ENCODE measurements at places on chromosomes 11 and 22.

DNA sequence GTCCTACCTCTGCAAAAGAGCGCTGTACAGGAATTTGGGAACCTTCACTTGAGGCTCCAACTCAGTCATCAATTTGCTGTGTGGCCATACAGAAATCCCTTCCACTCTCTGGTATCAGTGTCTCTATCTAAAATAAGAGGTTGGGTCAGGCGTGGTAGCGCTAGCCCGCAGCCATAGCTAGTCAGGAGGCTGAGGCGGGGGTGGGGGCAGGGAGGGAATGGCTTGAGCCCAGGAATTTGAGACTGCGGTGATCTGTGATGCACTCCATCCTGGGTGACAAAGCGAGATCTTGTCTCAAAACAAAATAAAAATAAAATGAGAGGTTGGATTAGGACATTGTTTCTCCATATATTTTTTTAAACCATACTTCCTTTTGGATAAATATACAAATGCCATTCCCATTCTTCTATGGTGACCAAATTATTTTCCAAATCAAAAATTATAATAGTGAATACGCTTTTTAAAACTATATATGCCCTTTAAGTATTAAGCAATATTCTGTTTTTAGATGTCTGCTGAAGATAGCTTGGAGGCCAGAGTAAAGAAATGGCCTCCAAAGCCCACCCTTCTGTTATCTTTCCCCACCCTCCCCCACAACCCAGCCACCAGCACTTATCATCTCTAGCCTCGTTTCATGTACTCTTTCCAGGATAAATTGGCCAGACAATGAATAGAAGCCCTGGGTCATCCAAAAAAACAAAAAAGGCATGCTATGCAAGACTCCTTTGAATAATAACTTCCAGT, 87.2 kb downstream of the PLEKHA7 start:
- no peak for DNase-seq

DNA sequence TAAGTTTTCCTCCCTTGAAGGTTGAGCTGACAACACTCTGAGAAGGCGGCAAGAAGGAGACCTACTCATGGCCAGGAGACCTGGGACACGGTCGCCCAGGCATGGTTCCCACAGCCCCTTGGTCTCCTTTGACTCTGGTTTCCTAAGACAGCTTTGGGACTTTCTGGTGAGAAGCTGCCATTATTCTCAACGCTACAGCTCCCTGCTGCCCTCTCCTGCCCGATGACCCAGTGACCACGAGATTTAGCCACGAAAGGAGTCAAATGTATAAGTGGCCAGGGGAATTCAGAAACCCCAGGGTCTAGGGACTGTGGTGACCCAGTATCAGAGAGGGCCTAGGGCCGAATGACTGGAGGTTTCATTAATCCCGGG, 699 bp upstream of the SDF2L1 start:
- peak; percentile 79 for DNase-seq

DNA sequence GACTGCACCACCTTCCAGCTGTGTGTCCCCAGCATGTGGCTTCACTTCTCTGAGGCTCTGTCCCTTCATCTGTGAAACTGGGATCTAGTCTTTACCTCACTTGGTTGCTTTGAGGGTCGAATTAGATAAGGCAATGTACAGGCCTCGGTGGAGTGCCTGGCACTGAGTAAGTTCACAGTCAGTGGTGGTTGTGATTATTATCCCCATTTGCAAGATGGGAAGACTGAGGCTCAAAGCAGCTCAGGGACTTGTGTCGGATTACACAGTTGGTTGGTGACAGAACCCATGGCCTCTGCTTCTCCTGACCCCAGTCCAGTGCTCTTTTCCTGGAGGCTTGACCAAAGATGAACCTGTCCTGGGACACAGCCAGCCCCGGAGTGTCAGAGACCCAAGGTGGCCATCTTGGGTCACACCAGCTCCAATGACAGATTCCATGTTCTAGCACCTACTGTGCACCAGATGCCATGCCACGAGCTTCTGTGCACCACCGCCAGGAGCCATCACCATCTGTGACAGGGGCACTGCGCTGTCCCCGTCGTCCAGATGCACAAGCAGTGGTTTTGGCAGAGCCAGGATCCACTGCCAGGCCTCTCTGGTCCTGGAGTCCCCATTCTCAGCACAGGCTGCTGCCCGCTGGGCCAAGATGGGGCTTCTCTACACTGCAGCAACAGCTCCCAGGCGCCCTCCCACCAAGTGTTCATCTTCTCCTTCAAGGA, 60.5 kb downstream of the IGLL1 start:
- no peak for DNase-seq

- no peak for DNase-seq
Measured at GRCh38 chr11:57482782-57483561, 22.6 kb downstream of the RTN4RL2 start.

GRCh38 chr11:44749189-44749588, 22.4 kb downstream of the TSPAN18 start:
- DNase-seq = no peak

GRCh38 chr11:73916435-73916834, 34.4 kb upstream of the DNAJB13 start:
- DNase-seq = no peak
